ENCODE measurements at places on chromosomes 5 and 9. TPM values are rescaled to one million over a fixed set of nuclear protein-coding genes. Genes with fewer than 3 reads are reported as not detected.

Gene RGS7BP
- total RNA-seq = 1.6 TPM

Gene SLC27A6
- total RNA-seq = 0.61 TPM

Gene CDC25C
- 0.34 TPM for total RNA-seq

Gene PCDHA7
- total RNA-seq = 0.87 TPM

Gene IFNA13
- total RNA-seq = not detected

Gene SGCD
- 15.5 TPM for total RNA-seq

Gene LVRN
- 0.06 TPM for total RNA-seq

DNA sequence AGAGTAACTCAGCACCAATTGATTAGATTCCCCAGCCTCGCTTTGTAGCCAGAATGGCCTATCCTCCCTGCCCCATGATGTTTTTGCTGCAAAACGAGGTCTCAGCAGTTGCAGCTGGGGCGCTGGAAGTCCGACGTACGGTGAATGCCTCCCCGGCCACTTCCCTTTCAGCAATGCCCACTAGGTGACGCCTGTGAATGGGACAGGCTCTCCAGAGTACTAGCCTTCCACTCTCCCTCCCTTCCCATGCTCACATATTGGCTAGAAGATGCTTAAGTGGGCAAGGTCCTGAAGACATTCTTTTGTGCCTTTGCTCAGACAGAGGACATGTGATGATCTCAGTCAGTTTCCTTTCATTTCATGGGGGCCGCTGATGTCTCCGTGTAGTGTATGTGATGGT, 50.8 kb downstream of the DMRT2 start:
- no peak overlapping the region for H3K27ac ChIP-seq
- no peaks in the 10 kb centered on the region for H3K4me1 ChIP-seq
- peak; percentile 50 for DNase-seq
- no peaks in the 10 kb centered on the region for H3K27me3 ChIP-seq
- H3K36me3 ChIP-seq = no peaks in the 10 kb centered on the region

DNA sequence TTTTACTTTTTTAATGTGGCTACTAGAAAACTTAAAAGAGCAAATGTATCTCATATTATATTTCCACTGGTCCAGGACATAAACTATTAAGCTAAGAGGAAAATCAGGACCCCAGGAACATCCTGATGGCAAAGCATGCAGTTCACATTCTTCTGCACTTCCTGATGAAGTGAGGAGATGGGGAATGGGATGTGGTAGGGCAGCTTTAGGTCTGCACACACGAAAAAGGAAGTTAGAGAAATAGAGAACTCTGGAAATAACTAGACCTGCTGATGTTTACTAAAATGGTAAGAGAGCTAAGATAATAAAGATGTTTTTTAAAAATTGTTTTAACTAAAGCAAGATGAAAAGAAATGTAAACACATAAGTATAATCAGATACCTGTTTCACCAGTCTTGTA, 39.7 kb upstream of the NIPBL start:
- DNase-seq = peak; percentile 4
- peak overlapping the region; percentile 4 for H3K27ac ChIP-seq
- no peak overlapping the region for H3K4me3 ChIP-seq
- no peaks in the 10 kb centered on the region for H3K4me1 ChIP-seq
- no peaks in the 10 kb centered on the region for H3K36me3 ChIP-seq

DNA sequence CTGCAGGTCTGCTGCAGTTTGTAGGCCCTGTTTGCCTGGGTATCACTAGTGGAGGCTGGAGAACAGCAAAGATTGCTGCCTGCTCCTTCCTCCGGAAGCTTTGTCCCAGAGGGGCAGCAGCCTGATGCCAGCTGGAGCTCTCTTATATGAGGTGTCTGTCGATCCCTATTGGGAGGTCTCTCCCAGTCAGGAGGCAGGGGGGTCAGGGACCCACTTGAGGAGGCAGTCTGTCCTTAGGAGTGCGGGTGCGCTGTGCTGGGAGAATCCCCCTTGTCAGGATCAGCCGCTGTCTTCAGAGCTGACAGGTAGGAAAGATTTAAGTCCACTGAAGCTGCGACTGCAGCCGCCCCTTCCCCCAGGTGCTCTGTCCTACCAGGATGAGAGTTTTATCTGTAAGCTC, 64.9 kb downstream of the CCDC171 start:
- no peak overlapping the region for H3K4me3 ChIP-seq
- no peak overlapping the region for H3K27ac ChIP-seq
- no peaks in the 10 kb centered on the region for H3K27me3 ChIP-seq
- H3K36me3 ChIP-seq = no peaks in the 10 kb centered on the region
- peak; percentile 49 for DNase-seq

DNA sequence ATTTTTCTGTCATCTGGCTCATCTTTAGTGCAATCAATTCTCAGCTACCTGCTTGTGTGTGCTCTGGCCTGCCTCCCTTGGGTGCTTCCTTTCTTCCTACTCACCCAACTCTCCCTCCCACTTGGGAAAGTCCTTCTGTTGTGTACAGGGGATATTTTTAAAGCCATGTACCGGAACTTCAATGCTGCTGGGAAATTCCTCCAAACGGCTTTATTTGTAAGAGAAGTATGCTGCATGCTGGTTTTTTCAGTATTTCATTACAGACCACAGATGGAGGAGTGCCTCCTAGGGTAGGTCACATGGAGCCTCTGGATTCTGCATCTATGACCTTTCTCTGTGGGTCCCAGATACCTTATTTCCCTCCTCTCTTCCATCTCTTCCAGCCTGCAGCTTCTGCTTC, 5.4 kb upstream of the HMHB1 start:
- no peak overlapping the region for H3K4me3 ChIP-seq
- H3K4me1 ChIP-seq = no peaks in the 10 kb centered on the region
- DNase-seq = no peak
- no peaks in the 10 kb centered on the region for H3K27me3 ChIP-seq
- H3K27ac ChIP-seq = no peak overlapping the region

- H3K27ac ChIP-seq = no peak overlapping the region
- DNase-seq = no peak
- no peaks in the 10 kb centered on the region for H3K4me1 ChIP-seq
- H3K36me3 ChIP-seq = no peaks in the 10 kb centered on the region
- H3K27me3 ChIP-seq = peaks cover 46% of the 10 kb centered on the region
These were observed 12.2 kb upstream of the PCDHB2 start for GRCh38 chr5:141082228-141082627.

- H3K4me1 ChIP-seq = no peaks in the 10 kb centered on the region
- H3K27me3 ChIP-seq = no peaks in the 10 kb centered on the region
- H3K27ac ChIP-seq = peak overlapping the region; percentile 50
- no peak overlapping the region for H3K4me3 ChIP-seq
- DNase-seq = no peak
These were observed 1.0 kb downstream of the FREM1 start for GRCh38 chr9:14909181-14909580.

GRCh38 chr5:64979531-64979930, 210.8 kb downstream of the CWC27 start:
- no peak overlapping the region for H3K27ac ChIP-seq
- DNase-seq = no peak

DNA sequence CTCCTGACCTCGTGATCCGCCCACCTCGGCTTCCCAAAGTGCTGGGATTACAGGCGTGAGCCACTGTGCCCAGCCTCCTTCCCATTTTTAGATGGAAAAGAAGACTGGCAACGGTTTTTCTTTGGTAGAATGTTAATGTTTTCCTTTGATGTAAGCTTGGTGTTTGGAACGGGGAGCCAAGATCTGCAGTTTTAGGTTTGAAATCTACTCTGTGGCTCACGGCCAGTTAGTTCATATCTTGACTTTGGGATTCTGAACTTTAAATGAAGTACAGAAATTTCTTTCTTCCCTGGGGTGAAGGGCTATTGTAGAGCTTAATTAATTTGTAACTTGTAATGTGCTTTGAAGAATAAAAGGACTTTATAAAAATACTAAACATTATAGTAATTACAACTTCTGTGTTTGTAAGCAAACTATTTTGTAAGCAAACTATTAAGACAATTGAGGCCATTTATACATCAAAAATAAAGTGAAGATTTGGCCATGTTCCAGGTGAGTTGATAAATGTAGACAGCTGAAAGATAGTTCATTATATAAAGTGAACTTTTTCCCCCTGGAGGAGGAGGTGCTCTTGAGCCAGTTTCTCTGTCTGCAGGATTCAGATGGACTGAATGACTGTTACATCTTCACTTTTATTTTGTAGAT, 117.1 kb upstream of the TUT7 start:
- H3K4me3 ChIP-seq = no peak overlapping the region
- H3K36me3 ChIP-seq = no peaks in the 10 kb centered on the region
- no peaks in the 10 kb centered on the region for H3K4me1 ChIP-seq
- no peak overlapping the region for H3K27ac ChIP-seq
- DNase-seq = no peak
- H3K27me3 ChIP-seq = no peaks in the 10 kb centered on the region

DNA sequence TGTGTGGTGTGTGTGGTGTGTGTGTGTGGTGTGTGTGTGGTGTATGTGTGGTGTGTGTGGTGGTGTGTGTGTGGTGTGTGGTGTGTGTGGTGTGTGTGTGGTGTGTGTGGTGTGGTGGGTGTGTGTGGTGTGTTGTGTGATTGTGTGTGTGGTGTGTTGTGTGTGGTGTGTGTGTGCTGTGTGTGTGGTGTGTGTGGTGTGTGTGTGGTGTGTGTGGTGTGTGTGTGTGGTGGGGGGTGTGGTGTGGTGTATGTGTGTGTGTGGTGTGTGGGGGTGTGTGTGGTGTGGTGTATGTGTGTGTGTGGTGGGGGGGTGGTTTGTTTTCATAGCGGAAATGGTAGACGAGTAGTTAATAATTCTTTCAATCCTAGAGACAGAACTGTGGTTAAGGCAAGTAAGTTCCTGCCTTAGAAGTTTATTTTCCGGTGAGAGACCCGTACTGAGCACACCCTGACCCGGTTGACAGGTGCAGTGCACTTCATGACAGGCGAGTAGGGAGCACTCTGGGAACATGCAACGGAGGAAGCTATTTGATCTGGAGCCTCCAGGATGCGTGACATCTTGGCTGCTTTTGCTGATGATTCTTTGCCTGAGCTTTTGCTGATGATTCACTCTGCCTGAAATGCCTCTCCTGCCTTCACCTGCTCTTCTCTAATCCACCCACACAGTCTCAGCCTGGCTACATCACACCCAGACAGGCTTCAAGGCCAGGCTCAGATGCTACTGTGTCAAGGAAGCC, 21.7 kb upstream of the FAT2 start:
- no peak overlapping the region for H3K4me3 ChIP-seq
- no peaks in the 10 kb centered on the region for H3K4me1 ChIP-seq
- no peaks in the 10 kb centered on the region for H3K36me3 ChIP-seq
- H3K27ac ChIP-seq = no peak overlapping the region
- no peak for DNase-seq
- H3K27me3 ChIP-seq = no peaks in the 10 kb centered on the region

- H3K4me3 ChIP-seq = no peak overlapping the region
- H3K27me3 ChIP-seq = no peaks in the 10 kb centered on the region
- no peak for DNase-seq
- H3K27ac ChIP-seq = no peak overlapping the region
These were observed 195.6 kb downstream of the DEPDC1B start for GRCh38 chr5:60504342-60504741.

DNA sequence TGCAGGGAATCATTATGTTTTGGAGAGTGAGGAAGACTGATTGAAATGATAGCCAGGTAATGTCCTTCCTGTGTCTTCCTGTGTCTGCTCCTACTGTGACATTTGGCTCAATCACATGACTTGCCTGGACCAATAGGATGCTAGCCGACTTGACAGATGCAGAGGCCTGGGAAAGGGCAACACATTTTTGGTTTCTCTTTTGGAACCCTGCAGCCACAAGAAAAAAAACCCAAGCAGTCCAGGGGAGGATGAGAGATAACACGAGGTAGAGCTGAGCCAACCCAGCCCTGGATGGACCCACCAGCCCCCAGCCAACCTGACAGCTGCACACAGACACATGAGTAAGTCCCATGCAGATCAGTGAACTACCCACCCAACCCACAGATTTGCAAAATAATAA, 256.1 kb upstream of the SMARCA2 start:
- DNase-seq = no peak
- H3K4me1 ChIP-seq = no peaks in the 10 kb centered on the region
- H3K27me3 ChIP-seq = no peaks in the 10 kb centered on the region
- no peaks in the 10 kb centered on the region for H3K36me3 ChIP-seq
- H3K4me3 ChIP-seq = no peak overlapping the region

DNA sequence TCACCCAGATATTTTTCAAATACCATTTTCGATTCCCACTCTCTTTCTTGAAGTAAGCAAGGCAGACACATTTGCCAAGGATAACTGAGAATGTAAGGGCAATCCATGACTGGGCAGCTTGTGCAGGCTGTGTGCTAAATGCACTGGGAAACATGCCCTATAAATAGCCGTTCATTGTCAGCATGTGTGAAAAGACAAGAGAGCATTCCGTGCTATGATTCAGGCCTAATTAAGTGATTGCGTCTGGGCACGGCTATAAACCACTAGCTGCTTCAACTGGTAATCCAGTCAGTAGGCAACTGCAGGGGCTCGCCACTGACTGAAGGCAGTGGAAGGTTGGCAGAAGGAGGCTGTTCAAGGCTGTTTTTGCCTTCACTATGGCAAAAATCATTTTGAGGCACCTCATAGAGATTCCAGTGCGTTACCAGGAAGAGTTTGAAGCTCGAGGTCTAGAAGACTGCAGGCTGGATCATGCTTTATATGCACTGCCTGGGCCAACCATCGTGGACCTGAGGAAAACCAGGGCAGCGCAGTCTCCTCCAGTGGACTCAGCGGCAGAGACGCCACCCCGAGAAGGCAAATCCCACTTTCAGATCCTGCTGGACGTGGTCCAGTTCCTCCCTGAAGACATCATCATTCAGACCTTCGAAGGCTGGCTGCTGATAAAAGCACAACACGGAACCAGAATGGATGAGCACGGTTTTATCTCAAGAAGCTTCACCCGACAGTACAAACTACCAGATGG, at the start of gene HSPB3:
HSPB3 (plus strand) TSS at position 287 of the 745 bp plus-strand sequence; CDS start at position 378, 91 bp downstream.
- no peak within 1 kb of the TSS for H3K4me3 ChIP-seq
- no peaks in the 10 kb centered on the region for H3K4me1 ChIP-seq
- DNase-seq = no peak
- H3K36me3 ChIP-seq = no peaks in the 10 kb centered on the region
- H3K27ac ChIP-seq = peak within 1 kb of the TSS; percentile 15
- H3K27me3 ChIP-seq = no peaks in the 10 kb centered on the region

- H3K27ac ChIP-seq = no peak overlapping the region
- peak overlapping the region; percentile 13 for H3K4me3 ChIP-seq
- no peak for DNase-seq
These were observed 50.3 kb downstream of the NSUN2 start for GRCh38 chr5:6582507-6583048.

DNA sequence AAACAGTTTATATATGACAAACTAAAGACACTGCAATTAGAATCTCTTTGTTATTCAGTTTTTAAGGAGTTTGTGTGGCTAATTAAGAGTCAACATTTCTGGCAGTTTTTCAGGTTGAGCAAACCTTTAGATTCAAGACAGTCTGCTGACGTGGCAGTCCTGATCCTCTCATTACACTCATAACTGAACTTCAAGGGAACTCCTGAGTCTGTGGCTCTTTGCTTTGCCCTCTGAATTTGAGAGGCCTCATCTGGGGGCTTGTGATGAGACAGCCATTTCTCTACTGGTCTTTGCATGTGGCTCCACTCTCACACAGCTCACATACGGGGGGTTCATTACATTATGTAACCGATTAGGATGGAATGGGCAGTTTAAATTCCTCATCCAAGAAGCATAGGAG, 182.9 kb upstream of the MEF2C start:
- H3K4me3 ChIP-seq = no peak overlapping the region
- no peak for DNase-seq
- no peaks in the 10 kb centered on the region for H3K36me3 ChIP-seq
- no peaks in the 10 kb centered on the region for H3K27me3 ChIP-seq
- H3K4me1 ChIP-seq = no peaks in the 10 kb centered on the region

- no peaks in the 10 kb centered on the region for H3K27me3 ChIP-seq
- no peak overlapping the region for H3K27ac ChIP-seq
- H3K4me1 ChIP-seq = no peaks in the 10 kb centered on the region
These were observed 27.8 kb downstream of the PTTG1 start for GRCh38 chr5:160449458-160449857.
